Fibroblast of skin of right biceps (primary cell): ENCODE measurements at places on chromosomes 2 and 18.

DNA sequence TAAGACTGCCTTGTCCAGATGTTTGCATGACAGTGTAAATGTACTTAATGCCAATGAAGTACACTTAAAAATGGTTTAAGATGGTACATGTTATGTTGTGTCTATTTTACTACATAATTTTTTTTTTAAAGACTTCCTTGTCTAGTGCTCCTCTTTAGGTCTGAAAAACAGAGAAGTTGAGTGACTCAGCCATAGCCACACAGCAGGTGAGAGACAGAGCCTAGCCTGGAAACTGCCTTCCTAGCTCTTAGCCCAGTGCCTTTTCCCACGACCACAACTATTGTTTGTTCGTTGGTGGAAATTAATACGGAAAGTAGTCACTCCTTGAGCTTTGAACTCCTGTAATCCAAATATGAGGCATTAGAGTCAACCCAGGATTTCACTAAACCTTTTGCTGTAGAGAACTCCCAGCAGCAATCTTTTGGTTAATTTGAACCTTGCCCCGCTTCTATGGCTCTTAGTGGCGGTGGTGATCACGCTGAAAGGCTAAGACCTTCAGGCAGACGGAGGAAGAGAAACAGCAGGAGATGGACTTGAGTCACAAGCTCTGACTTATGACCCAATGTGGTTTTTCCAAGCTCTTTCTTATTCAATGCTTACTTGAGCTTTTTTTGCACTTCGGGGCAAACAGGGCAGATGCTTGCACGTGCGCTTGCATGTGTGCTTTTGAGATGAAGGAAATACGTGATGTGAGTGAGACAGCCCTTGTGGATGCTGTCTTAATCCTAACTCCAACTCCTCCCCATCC lies 21.2 kb downstream of the TRIB2 start:
- DNase-seq: no peak

DNA sequence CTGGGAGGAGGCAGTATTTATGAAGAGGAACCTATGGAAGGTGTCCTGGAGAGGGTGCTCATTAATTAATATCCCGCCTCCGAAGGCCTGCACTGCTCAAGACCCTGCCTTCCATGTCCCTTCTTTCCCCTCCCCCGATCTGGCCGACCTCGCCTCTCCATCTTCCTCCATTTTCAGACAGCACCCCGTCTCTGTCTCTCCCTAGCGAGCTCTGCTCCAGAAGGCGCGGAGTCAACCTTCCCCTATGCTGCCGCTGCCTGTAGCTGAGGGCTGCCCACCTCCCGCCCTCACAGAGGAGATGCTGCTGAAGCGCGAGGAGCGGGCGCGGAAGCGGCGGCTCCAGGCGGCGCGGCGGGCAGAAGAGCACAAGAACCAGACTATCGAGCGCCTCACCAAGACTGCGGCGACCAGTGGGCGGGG lies 1.1 kb upstream of the WBP1 start:
- peak; percentile 43 for DNase-seq

DNA sequence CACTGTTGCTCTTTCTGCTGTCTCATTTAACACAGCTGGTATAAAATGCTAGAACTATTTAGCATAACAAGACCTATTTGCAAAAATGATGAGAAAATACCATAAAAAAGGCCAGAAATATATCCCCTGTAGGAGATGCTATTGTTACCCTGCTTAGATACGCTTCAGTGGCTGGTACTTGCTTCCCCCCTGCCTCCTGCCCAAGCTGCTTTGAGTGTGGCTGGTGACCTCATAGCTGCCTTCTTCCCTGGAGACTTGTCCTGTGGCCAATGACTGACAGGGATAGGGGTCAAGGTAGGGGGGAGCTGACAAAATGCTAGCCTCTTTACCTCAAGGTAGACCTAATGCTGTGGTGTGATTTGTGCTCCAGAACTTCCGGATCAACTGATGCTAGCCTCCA lies 150.2 kb upstream of the ZEB2 start:
- DNase-seq: no peak

- peak; percentile 55 for DNase-seq
Observed at GRCh38 chr2:237540823-237541222, 25.6 kb upstream of the PRLH start.

GRCh38 chr2:40251137-40251536 lies 200.8 kb downstream of the SLC8A1 start:
- DNase-seq: no peak

DNA sequence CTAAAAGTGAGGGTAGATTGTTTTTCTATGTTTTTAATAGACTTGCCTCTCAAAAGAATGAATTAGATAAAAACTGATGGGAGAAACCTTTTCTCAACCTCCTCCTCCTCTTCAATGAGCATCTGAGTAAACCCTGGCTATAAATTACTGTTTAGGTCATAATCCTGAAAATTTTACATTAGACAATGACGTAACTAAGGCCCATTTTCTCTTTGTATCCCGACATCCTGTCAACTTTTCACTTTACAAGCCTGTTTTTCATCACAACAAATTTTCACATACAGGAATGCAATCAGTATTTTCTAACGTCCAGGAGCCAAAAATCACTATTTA lies 1.3 kb downstream of the SPIRE1 start:
- peak; percentile 33 for DNase-seq

GRCh38 chr2:105888625-105889024 lies 143.9 kb downstream of the NCK2 start:
- no peak for DNase-seq

GRCh38 chr2:19846030-19846429 lies 55.8 kb downstream of the TTC32 start:
- DNase-seq: no peak

DNA sequence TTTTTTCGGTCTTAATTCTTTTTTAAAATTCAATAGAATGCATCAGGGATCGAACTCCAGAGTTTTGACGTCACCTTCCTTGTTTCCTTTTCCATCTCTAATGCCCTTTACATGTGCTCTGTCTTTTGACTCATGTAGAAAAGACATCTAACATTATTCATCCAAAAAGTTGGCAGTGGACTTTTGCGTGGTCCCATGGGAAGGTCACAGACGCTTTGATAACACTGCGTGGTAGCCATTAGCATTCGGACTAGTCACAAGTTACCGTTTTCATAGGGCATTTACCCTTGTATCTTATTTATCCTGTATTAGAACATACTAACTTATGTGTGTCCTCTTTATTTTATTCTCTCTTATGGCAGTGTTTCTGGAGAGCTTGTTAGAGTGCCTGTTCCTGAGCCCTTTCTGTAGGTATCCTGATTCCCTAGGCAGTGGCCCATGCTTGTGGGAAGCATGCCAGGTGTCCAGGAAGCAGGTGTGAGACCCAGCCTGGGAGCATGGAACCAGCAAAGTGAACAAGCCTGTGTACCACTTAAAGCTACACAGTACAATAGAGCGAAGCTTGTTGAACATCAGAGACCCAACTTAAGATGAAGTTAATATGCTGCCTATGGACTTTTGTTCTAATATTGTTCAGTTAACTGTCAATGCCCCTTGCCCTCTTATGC lies 73.6 kb upstream of the RBM44 start:
- no peak for DNase-seq

DNA sequence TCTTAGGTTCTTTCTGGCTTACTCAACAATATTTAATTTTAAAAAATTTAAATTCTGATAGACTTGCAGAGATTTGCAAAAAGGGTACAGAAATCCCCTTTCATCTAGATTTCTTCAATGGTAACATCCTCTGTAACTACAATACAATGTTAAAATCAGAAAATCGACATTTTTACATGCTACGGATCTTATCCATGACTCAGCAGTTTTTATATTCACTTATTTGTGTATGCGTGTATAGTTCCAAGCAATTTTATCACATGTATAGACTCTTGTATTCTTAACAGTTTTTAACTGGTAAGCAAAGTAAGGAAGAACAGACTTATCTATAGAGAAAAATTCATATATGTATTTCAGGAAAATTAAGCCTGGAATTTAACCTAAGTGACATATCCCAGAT lies 256.1 kb upstream of the MEX3C start:
- DNase-seq: no peak

GRCh38 chr2:219973136-219973535 lies 345.7 kb downstream of the SLC4A3 start:
- no peak for DNase-seq

DNA sequence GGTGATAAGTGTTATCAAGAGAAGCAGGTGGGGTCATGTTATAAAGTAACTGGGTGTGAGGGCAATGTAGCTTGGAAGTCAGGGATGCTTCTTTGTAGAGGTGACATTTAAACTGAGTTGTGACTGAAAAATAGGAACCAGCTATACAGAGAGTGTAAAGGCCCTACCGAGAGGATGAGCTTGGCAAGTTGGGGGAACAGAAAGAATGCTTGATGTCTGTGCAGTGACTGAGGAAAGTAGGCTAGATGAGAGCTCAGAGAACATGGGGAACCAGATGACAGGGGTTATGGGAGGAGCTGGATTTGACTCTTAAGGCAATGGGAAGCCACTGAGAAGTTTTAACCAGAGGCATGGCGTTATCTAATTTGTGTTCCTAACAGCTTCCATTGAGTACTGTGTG lies 115.3 kb downstream of the DOCK10 start:
- DNase-seq: no peak

DNA sequence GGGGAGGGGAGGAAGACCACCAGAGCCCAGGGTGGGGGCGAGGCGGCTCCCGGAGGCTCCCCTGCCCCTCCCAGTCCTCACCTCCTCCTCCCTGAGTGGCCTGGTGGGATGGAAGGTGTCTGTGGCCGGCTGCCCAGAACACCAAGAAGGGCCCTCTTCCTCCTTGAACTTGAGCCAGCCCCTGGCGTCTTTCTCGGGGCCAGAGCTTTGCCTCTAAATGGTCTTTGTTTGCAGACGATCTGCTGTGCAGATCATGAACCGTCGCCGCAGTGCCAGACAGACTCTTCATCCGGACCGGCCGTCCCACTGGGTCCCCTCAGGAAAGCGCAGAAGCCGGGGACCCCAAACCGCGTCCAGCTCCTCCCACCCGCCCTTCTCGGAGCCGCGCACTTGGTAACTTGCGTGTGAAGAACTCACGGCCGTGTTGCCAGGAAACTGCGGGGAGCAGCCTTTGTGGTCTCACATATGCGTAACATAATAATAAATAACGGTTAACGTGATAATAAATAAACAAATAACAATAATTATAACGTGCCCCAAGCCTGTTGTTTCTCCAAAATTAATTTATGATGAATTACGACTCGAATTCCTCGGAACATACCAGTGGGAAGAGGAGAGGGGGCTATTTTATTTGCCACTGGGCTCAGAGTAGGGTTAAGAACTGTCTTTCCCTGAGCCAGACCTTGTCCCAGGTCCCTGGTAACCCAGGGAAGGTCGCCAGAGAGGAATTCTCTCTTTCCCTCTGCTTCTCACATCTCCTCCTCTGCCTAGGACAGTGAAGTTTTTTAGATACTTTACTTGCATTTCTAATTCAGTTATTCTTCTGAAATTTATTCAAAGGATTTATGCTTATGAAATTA lies 41.0 kb downstream of the PTGR3 start:
- no peak for DNase-seq

- no peak for DNase-seq
Observed at GRCh38 chr2:40433736-40434135, 18.2 kb downstream of the SLC8A1 start.

GRCh38 chr2:72934683-72935610 lies 17.6 kb downstream of the EMX1 start:
- no peak for DNase-seq

- no peak for DNase-seq
Observed at GRCh38 chr2:174071321-174071720, 106.1 kb upstream of the SP3 start.

- no peak for DNase-seq
Observed at GRCh38 chr2:36140391-36140790, 215.2 kb upstream of the CRIM1 start.

GRCh38 chr2:211516537-211516936 lies 960.1 kb downstream of the CPS1 start:
- no peak for DNase-seq

- DNase-seq: no peak
Observed at GRCh38 chr2:216740557-216741222, 45.3 kb upstream of the IGFBP5 start.

DNA sequence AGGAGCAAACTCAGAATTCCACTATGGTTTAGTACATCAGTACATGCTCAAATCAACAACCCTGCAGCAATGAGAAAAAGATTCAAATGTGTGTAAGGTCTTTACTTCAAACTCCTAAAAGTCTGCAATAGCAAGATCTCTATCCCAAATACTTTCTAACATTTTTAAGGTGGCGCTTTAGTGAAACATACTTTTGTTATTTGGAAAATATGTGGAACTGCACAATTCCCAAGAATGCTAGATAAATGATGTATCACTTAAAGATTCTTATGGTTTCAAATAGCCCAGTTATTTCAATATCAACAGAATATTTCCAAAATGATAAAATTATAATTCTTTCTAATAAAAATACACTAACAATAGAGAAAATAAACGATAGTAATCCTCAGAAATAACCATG lies 227.6 kb upstream of the SMAD7 start:
- DNase-seq: peak; percentile 53

DNA sequence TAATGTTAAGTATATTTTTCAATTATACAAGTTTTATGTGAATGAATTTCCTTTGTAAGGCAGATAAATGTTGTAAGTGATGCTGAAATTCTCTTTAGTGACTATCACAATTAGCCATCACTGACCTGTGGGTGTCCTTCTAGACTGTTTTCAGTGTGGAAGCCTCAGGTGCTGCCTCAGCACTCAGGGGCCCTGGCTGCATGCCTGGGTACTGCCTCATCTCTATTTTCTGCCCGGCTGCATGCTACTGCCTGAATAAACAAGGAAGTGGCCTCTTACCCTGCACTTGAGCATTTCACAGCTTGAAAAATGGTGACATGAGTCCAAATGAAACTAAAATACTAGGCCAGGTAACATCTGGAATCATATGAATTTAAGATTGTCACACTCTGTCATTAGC lies 787.6 kb upstream of the SALL3 start:
- DNase-seq: no peak

- DNase-seq: no peak
Observed at GRCh38 chr2:30633039-30633438, 174.2 kb downstream of the CAPN13 start.

DNA sequence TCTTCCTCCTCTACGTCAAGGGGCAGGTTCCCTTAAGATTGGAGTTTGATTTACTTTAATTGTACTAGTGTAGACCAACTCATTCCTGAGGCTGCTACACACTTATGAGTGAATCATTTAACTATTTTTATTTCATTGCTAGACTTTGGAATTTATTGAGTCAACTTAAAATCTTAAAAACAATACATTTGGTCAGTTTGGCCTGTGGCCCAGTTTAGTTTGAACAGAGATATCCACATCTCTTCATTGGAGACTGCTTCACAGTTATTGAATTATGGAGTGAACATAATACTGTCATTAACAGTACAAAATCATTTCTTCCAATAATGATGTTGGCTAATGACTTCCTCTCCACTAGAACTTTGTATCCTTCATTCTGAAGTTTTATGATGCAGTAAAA lies 34.5 kb upstream of the STPG4 start:
- peak; percentile 97 for DNase-seq
